ENCODE measurements at places on chromosomes 6 and 20. TPM values are rescaled to one million over a fixed set of nuclear protein-coding genes. Genes with fewer than 3 reads are reported as not detected.

DNA sequence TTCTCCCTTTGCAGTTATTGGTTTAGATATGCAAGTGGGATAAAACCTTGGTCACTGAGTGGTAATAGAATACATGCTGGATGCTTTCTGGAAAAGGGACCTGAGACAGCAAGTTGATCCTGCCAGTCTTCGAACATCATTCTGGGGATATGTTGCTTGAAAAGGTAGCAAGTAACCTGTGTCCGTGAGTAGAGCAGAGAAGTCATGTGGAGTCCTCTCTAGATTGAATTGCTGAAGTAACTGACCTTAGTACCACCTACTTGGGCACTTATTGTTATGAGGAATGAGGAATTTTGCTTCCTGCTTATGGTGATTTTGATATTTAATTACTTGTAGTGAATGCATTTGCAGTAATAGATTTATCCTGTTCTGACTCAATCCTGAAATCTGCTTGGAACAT is 367.3 kb upstream of the IMPG1 start:
- no peak for DNase-seq
- H3K36me3 ChIP-seq, result no peaks in the 10 kb centered on the region
- H3K4me1 ChIP-seq, result peaks cover 11% of the 10 kb centered on the region
- H3K27ac ChIP-seq, result no peak overlapping the region

- H3K27ac ChIP-seq, result no peak overlapping the region
- no peaks in the 10 kb centered on the region for H3K4me1 ChIP-seq
- no peaks in the 10 kb centered on the region for H3K36me3 ChIP-seq
Observed at GRCh38 chr20:4427940-4428586, 293.6 kb upstream of the PRND start.

GRCh38 chr20:56187534-56188165 is 60.9 kb upstream of the MC3R start:
- H3K4me1 ChIP-seq, result no peaks in the 10 kb centered on the region
- H3K36me3 ChIP-seq, result no peaks in the 10 kb centered on the region
- no peak overlapping the region for H3K4me3 ChIP-seq
- no peak overlapping the region for H3K27ac ChIP-seq
- H3K27me3 ChIP-seq, result no peaks in the 10 kb centered on the region

DNA sequence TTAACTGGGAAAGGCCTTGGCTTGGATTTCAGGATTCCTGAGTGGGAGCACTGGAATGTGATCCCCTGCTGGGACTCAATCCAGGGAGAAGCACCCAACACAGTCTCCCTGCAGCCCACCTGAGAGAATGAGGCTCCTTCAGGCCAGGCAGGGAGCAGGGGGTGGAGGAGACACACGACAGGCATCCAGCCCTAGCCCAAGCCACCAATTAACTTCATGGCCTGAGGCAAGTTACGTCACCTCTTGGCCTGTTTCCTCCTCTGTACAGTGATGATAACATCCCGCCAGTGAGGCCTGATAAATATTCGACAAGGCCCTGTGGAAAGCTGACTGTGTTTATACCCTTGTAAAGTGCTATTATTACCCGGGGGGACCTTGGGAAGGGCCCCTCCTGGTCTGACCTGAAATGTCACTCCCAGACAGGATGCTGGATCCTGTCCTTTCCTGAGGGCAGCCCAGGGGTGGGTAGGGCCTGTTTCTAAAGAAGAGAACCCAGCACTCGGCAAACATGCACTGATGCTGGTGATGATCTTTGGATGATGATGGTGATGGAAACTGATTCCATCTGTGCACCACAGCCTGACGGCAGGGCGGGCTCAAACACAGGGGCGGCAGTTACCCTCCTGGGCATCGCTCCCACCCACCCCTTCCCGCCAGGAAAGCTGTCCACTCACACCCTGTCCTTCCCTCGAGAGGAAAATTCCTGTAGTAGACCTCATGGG is 12.4 kb downstream of the FRS3 start:
- H3K4me3 ChIP-seq, result no peak overlapping the region
- no peaks in the 10 kb centered on the region for H3K36me3 ChIP-seq
- H3K4me1 ChIP-seq, result no peaks in the 10 kb centered on the region
- H3K27ac ChIP-seq, result no peak overlapping the region

DNA sequence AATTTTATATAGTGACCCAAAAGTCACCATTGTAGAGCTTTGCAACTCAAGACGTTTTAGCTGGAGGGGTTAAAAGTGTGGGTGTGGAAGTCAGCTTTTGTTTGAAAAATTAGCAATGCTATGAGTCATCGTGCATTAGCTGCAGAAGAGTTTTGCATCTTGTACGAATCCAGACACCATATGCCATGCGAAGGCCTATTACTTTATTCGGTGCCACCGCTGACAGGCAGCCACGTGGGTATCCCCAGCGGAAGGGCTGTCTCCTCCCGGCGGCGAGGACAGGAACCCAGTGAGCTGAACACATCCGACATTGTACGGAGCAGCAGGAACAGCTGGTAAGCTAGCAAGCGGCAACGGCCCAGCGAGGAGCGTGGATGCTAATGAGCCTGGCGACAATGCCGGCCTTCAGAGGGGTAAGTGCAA is 84.4 kb downstream of the INSM1 start:
- peaks cover 5% of the 10 kb centered on the region for H3K4me1 ChIP-seq
- H3K36me3 ChIP-seq, result no peaks in the 10 kb centered on the region
- no peak overlapping the region for H3K27ac ChIP-seq
- no peak overlapping the region for H3K4me3 ChIP-seq
- H3K27me3 ChIP-seq, result no peaks in the 10 kb centered on the region
- peak; percentile 41 for DNase-seq

DNA sequence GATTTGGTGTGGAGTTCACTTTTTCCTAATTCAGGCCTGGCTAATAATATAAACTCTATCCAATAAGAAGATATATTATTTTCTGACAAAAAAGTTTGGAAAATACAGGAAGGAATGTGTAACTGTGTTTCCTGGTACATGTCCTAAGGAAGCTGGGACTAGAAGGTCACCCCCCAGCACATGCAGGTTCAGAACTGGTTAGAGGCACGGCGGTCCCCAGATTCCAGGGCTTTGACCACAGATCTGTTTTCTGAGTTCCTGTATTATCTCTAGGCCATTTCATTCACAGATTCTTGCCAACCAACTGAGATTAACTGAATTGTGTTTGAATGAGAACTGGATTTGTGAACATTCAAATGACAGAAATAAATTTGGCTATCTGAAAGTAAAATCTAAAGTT is 94.5 kb downstream of the TULP4 start:
- H3K4me3 ChIP-seq, result no peak overlapping the region
- no peaks in the 10 kb centered on the region for H3K36me3 ChIP-seq
- no peak for DNase-seq
- H3K4me1 ChIP-seq, result no peaks in the 10 kb centered on the region
- H3K27ac ChIP-seq, result no peak overlapping the region

DNA sequence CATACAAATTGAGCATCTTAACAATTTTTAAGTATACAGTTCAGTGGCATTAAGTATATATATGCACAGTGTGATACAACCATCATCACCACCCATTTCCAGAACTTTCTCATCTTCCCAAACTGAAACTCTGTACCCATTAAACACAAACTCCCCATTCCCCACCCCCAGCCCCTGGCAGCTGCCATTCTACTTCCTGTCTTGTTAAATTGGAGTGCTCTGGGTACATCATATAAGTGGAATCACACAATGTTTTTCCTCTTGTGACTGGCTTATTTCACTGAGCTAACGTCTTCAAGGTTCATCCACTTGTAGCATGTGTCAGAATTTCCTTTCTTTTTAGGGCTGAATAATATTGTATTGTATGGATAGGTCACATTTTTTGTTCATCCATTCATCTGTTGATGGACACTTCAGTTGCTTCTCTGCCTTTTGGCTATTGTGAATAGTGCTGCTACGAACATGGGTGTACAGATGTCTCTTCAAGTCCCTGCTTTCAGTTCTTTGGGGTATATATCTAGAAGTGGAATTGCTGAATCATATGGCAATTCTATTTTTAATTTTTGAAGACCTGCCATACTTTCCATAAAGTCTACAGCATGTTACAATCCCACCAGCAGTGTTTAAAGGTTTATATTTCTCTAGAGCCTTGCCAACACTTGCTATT is 19.6 kb upstream of the RREB1 start:
- no peak for DNase-seq
- H3K36me3 ChIP-seq, result no peaks in the 10 kb centered on the region
- peaks cover 19% of the 10 kb centered on the region for H3K27me3 ChIP-seq
- no peak overlapping the region for H3K27ac ChIP-seq

DNA sequence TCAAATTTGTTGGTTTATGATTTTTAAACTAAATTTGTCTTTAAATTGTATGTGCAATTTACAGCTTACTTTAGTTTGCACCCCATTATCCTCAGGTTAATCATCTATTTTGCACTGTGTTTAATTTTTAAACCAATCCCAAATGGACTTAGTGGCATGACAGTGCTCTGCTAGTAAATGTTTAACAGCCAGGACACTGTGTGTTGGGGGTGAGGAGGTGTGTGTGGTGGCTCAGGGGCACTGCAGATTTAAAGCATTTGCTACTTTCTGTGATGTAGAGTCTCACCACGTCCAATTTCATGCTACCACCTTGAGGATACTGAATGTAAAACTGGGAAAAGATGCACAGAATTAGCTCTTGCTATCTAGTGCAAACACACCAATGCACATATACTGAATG is 225.7 kb downstream of the HAO1 start:
- DNase-seq, result no peak
- H3K27ac ChIP-seq, result no peak overlapping the region
- no peak overlapping the region for H3K4me3 ChIP-seq
- no peaks in the 10 kb centered on the region for H3K36me3 ChIP-seq

DNA sequence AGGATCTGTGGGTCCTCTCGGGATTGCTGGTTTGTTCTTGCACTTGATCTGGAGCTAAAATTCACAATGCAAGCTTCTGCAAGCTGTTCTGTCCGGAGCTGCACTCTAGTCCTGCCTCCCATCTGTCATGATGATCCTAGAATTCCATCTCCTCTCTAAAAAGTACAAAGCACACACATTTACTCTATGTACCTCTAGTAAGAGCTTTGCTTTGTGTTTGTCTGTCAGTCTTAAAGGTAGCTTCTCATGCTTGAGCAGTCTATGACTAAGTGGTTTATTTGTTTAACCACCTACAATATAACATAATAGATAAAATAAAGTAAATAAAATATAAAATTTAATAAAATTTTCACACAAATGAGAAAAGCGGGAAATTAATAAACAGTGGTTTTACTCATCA is 46.0 kb upstream of the PKIB start:
- no peak overlapping the region for H3K27ac ChIP-seq
- no peak for DNase-seq
- H3K4me1 ChIP-seq, result no peaks in the 10 kb centered on the region
- H3K4me3 ChIP-seq, result no peak overlapping the region
- H3K36me3 ChIP-seq, result no peaks in the 10 kb centered on the region
- H3K27me3 ChIP-seq, result no peaks in the 10 kb centered on the region

DNA sequence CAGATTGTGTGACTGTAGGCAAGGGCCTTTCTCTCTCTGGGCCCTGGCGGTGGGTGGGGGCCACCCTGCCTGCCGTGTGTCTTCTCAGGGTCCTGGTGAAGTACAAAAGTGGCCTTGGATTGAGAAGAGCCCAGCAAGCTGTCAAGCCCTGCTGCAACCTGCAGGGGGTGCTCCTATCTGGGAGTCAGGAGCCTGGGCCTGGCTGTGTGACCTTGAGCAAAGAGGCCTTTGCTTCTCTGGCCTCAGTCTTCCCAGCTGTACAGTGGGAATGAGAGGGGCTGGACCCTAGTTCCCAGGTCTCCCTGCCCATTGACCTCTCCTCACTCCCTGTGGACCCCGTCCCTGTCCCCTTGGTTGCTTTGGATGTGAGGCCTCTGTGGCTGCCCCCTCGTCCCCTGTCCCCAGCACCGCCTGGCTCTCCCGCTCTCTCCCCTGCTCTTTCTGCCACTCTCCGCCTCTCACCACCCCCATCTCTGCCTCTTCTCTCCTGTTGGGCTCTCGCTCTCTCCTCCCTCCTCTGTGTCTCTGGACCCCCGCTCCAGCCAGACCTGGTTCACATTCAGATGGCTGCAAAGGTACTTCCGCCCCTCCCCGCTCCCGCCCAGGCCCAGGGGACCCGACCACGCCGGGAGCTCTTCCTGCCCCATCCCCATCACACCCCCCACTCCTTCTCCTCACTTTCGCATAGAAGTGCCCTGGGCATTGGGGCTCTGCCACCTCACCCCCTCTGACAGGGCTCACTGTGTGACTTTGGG is 46.7 kb downstream of the SRC start:
- H3K27me3 ChIP-seq, result no peaks in the 10 kb centered on the region
- H3K4me1 ChIP-seq, result no peaks in the 10 kb centered on the region
- H3K4me3 ChIP-seq, result no peak overlapping the region
- H3K27ac ChIP-seq, result no peak overlapping the region

DNA sequence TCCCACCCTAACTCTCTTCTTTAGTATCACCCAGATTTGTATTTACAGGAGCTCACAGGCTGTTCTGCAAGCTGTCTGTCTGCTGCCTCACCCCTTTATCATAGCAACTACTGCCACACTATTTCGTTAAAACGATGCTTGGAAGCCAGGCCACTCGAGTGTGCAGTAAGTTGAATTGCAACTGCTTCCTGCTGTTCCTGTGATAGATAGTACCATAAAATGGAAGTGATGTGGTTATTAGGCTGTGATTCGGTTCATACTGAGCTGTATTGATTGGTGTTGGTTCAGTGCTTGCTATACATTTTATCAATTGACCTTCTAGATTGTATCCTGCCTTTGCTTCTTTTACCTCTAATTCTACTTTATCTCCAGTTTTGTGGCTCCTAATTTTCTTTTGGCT is 325.4 kb downstream of the RNF144B start:
- H3K27ac ChIP-seq, result no peak overlapping the region
- H3K36me3 ChIP-seq, result no peaks in the 10 kb centered on the region
- no peaks in the 10 kb centered on the region for H3K27me3 ChIP-seq
- H3K4me1 ChIP-seq, result no peaks in the 10 kb centered on the region
- DNase-seq, result no peak

- no peak overlapping the region for H3K4me3 ChIP-seq
- no peaks in the 10 kb centered on the region for H3K36me3 ChIP-seq
Observed at GRCh38 chr6:157608221-157609075, 214.6 kb upstream of the SNX9 start.

DNA sequence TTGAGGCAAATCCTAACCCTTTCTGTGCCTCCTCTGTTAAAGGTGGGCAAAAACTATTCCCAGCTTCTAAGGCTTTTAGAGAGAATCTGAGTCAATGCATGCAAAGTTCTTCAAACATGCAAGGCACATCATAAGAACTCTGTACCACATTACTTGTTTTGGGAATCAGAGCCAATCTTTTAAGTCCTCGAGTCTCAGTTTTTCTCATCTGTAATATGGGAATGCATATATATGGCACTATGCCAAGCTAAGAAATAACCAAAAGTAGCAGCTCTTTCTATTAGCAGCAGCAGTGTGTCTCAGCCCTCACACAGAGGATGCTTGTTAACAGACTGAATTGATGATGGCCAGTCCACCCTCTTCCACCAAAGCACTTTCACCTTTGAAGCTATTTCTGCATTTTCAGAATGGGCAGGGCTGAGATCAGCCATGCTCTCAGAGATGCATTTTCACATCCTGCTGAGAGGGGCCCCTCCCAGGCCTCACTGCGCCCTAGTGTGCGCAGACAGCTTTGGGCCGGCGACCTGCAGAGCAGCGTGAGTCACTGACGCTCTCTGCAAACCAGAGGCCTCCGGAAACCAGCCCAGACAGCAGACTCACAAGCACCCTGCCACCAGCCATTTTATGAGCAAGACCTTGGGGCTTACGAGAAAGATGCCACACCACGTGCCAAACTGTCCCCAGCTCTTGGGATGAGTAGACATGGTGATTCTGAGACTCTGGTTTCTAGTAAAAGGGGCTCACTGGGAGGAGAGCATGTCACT is 138.0 kb downstream of the NFATC2 start:
- DNase-seq, result no peak
- no peaks in the 10 kb centered on the region for H3K4me1 ChIP-seq
- H3K4me3 ChIP-seq, result no peak overlapping the region
- no peaks in the 10 kb centered on the region for H3K36me3 ChIP-seq
- H3K27ac ChIP-seq, result no peak overlapping the region

PPP1R3G gene
- total RNA-seq, result not detected

BNIP5 gene
- total RNA-seq, result not detected

FAM209B gene
- total RNA-seq, result 0.82 TPM

TMEM74B gene
- 2.8 TPM for total RNA-seq

WFDC10B gene
- total RNA-seq, result 0.54 TPM

SYNGAP1 gene
- 101 TPM for total RNA-seq
